ENCODE measurements at places on chromosomes 2 and 18.

DNA sequence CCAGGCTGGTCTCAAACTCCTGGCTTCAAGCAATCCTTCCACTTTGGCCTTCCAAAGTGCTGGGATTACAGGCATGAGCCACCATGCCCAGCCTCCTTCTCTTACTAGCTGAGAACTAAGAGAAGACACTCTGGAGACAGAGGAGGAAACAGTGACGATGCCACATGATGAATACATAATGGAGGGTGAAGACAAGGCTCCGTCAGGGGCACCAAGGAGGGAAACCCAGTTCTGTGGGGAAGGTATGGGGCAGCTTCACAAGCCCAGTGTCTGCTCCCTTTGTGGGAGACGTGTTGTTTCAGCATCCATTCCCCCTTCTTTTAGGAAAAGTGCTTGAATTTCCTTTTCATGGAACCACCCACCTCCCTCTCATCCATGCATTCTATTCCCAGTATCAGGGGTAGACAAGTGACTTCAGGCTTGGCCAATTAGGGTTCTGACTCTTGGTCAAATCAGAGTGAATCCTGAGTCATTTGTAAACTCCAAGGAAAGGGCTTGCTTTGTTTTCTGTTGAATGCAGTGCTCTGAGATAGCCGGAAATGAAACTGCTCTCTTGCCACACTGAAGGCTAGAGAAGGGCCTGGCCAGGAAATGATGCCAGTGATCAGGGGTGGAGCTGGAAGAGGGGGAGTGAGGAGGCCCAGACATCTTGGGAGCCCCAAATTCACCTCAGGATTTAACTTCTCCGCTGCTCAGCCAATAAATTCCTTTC lies 23.7 kb downstream of the TMEM127 start:
- no peak for DNase-seq

GRCh38 chr2:205762881-205763280 lies 80.6 kb downstream of the NRP2 start:
- no peak for DNase-seq

DNA sequence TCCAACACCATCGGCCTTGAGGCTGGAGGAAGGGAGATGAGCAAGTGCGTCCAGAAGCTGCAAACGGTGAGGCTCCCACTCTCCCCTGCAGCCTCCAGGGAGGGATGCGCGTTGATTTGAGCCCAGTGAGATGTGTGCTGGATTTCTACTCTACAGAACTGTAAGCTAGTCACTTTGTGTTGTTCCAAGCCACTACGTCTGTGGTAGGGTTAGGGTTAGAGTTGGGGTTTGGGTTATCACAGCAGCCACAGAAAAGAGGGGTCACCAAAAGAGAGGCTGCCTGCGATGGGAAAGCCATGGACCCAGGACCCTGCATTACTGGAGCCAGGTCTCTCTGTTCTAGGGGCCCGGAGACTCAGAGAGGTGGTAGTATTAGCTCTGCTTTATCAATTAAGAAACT lies 94.5 kb downstream of the KCNF1 start:
- no peak for DNase-seq

DNA sequence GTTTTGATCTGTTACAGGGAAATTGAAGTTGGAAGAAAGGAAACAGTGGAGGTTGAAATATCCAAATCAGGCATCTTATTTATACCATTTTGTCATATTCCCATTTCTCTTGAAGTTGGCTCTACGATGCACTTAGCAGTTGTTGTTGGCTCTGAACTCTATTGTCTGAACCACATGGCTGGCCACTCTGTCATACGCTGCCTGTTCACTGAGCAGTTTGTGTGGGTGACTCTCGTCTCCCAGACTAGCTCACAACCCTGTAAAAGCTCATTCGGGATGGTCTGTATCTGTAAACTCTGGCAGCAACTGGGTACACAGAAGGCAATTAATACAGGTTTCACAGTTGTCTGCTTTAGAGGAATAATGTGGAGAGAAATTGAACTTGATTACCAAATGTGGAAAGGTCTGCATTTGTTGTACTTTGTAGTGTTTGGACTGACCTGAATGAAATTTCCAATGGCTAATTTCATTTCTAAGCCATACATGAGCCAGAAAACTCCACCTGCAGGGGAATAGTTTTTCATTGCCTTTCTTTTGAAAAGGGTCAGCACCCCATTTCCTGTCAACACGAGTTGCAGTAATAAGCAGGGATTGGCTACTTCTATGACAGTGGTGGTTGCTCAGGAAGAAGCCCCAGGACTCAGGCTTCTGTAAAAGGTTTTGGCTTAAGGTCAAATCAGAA lies 378.2 kb downstream of the OSR1 start:
- DNase-seq = no peak

DNA sequence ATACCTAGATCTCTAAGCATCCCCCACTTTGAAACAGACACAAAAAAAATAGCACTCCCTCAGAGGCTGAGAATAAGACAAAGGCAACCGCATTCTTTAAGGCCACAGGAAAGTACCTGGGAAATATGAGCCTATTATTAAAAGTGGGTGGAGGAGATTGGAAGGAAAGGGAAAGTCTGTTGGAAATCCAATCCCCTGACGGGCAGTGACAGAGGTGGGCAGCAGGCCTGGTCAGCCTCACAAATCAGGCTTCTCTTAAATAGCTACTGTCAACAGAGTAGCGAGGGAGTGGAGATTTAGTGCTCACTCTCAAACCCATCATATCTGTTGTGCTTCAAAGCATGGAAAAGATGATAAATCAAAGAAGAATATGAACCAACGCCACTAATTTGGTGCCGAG lies 324.4 kb downstream of the ALK start:
- DNase-seq = no peak

- DNase-seq = no peak
Measured at GRCh38 chr2:190533175-190533967, 1.2 kb downstream of the NEMP2 start.
